ENCODE measurements at places on chromosomes 13 and 19.

GRCh38 chr13:50581586-50582196, 261.8 kb downstream of the DLEU7 start:
- DNase-seq: no peak

- no peak for DNase-seq
Measured at GRCh38 chr19:47142779-47143178, 12.1 kb downstream of the SAE1 start.

GRCh38 chr13:111327730-111328573, 7.5 kb downstream of the TEX29 start:
- no peak for DNase-seq

DNA sequence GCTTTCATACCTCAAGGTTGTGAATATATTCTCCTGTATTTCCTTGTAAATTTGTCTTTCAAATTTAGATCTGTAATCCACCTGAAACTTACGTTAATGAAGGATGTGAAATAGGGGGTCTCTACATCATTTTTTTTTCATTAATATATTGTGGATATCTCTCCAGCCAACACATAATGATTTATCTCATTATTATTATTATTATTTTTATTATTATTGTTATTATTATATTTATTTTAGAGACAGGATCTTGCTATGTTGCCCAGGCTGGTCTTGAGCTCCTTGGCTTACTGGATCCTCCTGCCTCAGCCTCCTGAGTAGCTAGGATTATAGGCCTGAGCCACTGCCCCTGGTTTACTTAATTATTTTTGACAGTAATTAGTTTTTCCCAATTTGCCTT, 4.3 kb upstream of the LIPE start:
- no peak for DNase-seq

DNA sequence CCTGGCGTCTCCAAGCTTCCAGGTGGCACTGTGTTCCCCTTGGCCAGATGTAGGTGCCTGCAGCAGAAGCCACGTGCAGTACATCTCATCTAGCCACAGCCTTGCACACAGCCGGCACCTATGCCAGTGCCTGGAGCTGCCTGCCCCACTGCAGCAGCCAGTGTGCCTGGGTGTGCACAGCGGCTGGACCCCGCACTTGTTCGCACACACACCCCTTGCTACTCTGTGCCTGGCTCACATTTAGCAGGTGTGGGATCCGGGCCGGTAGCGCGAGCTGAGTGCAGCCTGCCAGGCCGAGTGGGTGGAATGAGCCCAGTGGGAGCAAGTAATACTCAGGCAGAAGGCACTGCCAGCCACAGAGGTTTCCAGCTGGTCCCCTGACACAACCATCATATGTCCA, 26.9 kb upstream of the RBM26 start:
- DNase-seq: no peak

DNA sequence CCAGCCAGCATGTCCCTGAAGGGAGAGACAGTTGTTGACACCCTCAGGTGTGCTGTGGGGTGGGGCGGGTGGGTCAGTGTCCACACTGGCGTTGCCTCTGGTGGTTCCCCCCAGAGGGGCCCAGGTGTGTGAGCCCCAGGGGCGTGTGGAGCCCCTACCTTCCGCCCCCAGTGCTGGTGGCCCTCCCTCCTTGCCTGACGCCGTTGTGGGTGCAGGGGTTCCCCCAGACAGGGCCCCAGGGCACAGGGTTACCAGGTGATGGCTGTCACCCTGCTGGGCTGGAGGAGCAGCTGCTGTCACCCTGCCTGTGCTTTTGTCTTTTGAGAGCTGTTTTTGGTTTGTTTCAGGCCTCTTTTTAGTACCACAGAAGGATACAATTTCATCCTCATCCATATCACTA, 27.2 kb downstream of the ATP4B start:
- no peak for DNase-seq

DNA sequence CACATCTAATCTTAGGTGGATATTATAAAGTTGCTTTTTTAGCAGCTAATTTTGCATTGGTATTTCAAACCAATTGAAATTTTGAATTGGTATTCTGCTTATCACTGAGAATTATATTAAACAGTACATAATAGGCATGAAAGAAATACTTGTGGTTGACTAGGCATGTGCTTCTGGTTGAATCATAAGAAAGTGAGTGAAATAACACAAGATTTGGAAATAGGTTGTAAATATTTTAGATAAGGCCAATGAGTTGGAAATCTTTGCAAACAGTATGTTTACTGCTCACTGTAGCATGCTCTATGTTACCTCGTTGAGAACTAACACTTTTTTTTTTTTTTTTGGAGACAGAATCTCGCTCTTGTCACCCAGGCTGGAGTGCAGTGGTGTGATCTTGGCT, 66.8 kb upstream of the RFC3 start:
- no peak for DNase-seq

- no peak for DNase-seq
Measured at GRCh38 chr19:30029721-30030510, 87.9 kb downstream of the URI1 start.

DNA sequence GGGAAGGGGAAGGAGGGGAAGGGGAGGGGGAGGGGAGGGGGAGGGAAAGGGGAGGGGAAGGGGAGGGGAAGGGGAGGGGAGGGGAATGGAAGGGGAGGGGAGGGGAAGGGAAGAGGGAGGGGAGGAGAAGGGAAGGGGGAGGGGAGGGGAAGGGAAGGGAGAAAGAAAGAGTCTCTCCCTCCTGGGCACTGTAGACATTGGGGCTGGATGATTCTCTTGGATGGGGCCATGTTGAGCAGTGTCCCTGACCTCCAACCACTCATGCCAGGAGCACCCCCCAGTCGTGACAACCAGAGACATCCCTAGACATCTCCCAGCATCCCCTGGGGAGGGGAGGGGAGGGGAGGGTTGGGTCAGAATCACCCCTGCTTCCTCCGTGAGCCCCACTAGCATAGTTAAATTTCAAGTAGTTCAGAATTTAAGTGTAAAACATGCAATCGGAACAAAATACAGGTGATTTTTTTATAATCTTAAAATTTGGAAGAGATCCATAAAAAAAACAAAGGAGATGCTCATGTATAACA, 64.0 kb downstream of the GNG7 start:
- no peak for DNase-seq

DNA sequence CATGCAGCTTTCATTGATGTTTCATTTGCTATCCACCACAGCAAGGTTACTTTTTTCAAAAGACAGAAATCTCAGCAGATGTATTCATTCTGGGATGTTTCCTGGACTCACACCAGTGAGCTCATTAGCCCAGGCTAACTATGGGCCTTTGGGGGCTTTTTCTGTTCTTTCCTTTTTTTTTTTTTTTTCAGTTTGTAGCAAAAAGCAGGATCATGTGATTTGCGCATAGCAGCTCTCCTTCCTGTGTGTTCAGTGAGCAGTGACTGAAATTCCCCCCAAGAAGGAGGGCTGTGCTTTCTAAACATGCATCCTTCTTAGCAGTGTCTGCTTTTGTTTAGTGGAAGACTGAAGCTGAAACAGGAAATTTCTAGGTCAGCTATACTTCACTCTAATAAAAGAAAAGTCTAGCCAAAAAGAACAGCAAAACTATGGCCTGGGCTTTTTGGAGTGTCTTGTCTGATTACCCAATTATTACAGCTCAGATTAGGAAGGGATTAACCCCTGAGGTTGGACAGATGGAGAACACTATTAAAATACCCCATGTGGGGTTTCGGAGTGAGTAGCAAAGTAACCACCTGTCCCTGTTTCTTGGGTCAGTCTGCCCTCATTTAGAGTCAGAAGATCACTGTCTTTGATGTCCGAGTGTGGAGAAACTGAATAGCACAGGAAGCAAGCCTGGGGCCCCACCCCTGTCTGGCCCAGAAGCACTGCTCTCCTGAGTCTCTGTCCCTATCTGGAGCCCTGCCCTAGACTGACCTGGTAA, 8.9 kb upstream of the AMER2 start:
- no peak for DNase-seq

- no peak for DNase-seq
Measured at GRCh38 chr13:109345433-109345941, 440.9 kb downstream of the IRS2 start.

- no peak for DNase-seq
Measured at GRCh38 chr19:39218230-39219007, 14.4 kb upstream of the SYCN start.

GRCh38 chr19:7257148-7258040, 36.8 kb downstream of the INSR start:
- DNase-seq: no peak

GRCh38 chr13:112444416-112445399, 68.6 kb downstream of the SPACA7 start:
- no peak for DNase-seq

DNA sequence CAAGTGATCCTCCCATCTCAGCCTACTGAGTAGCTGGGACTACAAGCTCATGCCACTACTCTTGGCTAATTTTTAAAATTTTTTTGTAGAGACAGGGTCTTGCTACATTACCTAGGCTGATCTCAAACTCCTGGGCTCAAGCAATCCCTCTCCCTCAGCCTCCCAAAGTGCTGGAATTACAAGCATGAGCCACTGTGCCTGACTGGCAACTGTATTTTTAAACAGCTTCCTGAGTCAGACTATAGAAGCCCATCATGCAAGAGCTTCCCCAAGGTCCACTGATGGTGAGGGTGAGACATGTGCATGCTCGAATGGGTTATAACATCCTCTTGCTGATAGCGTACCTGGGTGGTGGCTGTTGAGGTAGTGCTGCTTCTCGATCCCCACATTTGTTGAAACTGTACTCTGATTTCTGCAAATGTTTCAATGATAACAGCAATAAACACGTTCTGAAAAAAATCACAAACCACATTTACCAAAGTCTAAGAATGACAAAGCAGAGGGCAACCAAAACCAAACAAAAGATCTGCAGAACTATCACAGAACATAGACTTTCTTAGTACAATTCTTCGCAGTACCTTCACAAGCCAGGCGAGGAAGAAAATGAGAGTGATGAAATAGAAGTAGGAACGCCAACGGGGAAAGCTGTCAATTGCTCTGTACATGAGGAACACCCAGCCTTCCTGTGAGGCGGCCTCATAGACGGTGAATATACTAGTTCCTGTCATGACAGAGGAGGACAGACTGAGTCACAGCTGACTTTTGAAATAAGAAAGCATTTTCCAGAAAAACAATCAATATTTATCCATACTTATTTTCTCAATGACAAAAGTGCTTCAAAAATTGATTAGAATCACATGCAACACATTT, 124.4 kb downstream of the NALCN start:
- no peak for DNase-seq

DNA sequence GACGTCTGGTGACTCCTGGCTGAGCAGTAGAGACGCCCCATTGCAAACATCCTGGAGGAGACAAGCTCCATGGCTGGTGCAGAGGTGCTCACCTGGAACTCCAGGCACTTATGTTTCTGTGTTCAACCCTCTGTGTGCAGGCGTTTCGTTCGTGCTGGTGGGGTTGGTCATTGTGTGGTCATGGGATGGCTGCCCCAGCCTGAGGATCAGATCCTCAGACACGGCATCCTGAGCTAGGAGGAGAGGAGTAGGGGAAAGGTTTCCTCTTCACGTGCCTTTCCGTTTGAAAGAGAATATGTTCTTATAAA, 87.8 kb downstream of the SIPA1L3 start:
- no peak for DNase-seq

DNA sequence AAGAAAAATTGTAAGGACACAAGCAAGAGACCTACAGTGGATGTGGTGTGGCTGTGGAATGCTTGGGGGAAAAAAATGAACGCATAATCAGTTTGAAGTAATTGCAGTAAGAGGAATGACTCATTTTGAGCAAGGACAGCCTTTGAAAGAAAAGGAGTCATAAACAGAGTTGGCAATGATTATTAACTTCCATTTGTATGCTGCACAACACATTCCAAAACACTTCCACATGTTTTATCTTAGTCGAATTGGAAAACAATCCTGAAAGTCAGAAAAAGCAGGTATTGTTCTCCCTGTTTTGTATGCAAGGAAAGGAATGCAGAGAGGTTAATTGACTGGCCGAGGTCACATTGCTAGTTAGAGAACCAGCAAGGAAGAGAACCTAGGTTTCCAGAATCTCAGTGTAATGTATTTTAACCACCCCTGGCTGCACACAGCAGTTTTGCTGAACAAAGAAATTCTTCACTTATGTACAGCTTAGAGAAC, 630.0 kb upstream of the MIR17HG start:
- DNase-seq: no peak

DNA sequence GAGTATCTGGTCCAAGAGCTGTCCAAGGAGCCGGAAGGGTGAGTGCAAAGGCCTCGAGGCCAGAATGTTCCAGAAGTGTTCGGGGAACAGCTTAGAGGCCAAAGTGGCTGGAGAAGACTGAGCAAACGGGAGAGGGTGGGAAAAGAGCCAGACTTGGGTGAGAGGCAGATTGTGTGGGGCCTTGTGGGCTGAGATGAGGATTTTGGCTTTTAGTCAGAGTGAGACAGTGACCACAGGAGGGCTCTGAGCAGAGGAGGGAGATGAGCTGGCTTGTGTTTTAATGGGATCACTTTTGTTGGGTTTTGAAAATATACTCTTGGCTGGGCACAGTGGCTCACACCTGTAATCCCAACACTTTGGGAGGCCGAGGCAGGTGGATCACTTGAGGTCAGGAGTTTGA, 5.6 kb downstream of the NANOS2 start:
- DNase-seq: no peak

All from right lung (tissue), 10 donors.